ENCODE measurements at places on chromosomes 7 and 10.

- DNase-seq: no peak
Observed at GRCh38 chr10:29790207-29790606, 155.4 kb upstream of the SVIL start.

DNA sequence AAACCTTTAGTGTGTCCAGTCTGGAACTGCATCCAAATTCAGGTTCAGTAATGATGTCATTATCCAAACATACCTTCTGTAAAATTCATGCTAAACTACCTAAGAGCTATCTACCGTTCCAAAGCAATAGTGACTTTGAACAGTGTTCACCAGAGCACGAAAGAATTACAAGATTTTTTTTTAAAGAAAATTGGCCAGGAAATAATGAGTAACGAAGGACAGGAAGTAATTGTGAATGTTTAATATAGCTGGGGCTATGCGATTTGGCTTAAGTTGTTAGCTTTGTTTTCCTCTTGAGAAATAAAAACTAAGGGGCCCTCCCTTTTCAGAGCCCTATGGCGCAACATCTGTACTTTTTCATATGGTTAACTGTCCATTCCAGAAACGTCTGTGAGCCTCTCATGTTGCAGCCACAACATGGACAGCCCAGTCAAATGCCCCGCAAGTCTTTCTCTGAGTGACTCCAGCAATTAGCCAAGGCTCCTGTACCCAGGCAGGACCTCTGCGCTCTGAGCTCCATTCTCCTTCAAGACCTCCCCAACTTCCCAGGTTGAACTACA lies 694 bp upstream of the FAS start:
- no peak for DNase-seq

DNA sequence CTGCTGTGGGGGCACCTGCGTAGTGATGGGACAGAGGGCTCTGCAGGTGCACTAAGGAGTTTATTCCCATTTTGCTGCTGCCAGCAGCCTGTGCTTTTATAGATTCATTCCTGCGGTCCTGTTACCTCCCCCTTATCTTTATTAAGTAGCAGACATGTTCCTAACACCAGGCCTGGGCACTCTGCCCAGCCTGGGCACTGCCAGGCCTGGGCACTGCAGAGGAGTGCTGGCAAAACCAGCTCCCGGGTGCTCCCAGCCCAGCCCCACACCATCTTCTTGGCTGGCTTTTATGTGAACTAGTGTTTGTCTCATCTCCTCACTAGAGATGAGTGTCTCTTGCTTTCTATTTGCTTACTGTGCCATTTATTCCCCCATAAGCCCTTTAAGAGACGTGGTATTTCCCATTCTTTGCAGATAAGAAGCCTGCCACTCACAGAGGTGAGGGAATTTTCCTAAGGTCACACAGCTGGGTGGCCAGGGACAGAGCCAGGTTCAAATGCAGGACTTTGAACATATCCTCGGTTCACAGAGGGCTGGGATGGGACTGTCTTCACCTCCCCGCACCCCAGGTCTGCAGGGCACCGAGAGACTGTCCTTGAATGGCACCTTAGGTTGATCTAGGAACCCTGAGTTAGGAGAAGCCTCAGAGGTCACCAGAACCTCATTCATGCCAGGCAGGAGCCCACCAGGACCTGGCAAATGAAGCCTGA lies 14.6 kb upstream of the DRGX start:
- no peak for DNase-seq

GRCh38 chr7:134084488-134085144 lies 42.5 kb upstream of the LRGUK start:
- DNase-seq: no peak

DNA sequence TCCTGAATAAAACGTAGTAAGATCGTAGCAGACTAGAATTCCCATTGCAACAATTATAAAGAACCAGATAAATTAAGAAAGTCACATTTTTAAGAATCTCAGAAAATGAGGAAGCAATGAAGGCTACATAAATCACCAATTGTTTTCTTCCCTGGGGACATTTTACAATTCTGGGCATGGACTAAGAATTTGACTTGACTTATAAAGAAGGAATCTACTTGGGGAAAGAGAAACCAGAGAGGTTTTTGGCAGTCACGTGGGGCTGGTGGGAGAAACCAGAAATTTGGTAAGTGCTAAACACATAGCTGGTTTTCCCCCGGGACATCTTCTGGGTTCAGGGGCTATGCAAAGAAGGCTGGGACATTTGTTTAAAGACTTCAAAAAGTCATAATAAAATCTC lies 109.8 kb upstream of the IL6 start:
- DNase-seq: no peak

DNA sequence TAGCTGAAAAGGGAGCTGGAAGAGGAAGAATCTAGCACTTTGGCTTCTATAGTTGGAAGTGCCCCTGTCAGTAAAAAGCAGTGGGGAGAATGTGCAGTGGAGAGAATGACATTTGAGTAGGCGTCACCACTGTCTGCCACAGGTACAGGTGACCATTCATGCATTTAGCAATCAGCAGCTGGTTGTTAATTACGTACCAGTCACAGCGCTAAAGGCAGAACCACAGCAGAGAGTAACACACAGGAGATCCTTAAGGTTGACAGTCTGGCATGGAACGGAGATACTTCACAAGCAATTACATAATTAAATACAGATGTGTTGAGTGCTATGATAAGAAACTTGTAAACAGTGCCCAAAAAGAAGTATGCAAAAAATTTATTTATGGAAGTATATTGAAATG lies 24.8 kb downstream of the C10orf67 start:
- DNase-seq: no peak

DNA sequence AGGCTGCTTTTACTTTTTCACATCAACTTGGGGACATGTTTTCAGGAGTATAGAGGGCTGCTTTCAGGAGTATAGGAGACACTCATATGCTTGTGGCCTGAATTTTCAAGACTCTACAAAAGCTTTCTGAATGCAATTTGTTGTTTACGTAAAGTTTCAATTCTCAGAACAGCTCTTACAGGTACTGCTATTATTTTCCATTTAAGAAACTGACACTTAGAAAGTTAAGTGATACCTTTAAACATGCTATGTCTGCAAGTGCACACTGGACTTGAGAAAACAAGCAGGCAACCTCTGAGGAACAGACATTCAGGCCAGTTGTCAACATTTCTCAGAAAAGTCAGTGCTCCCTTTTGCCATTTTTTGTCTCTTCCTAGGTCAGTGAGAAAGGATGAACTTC lies 70.0 kb upstream of the PHYHIPL start:
- DNase-seq: no peak

GRCh38 chr10:21721000-21721665 lies 187.1 kb downstream of the MLLT10 start:
- no peak for DNase-seq

GRCh38 chr10:14723052-14723689 lies 51.5 kb downstream of the FAM107B start:
- peak; percentile 2 for DNase-seq

- DNase-seq: no peak
Observed at GRCh38 chr7:20153567-20153966, 63.6 kb downstream of the MACC1 start.

DNA sequence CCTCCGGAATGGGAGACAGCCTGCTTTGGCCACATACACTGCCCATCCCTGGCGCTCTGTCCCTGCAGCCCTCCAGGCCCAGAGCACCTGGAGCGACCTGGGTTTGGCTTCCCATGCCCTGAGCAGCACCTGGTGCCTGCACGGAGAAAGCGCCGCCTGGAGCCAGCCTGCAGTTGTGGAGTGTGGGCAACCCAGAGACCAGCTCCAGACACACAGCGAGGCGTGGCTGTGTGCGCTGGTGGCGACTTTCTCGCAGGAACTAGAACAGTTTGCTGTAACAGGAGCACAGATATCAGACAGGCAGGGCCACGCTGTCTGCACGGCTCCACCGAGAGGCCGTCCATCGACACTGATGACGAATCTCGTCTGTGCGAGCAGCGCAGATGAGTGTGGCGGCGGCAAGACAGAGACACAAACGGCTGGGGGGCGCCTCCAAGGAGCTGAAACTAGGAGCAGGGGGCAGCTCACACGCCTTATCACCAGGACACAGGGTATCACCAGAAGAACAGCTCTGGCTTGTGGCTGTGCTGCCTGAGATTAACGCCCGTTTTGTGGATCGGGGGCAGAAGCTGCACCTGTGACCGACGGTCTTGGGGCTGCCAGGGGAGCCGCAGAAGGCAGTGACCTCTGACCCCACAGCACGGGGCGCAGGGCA lies 275.3 kb downstream of the DNAJB6 start:
- DNase-seq: no peak

DNA sequence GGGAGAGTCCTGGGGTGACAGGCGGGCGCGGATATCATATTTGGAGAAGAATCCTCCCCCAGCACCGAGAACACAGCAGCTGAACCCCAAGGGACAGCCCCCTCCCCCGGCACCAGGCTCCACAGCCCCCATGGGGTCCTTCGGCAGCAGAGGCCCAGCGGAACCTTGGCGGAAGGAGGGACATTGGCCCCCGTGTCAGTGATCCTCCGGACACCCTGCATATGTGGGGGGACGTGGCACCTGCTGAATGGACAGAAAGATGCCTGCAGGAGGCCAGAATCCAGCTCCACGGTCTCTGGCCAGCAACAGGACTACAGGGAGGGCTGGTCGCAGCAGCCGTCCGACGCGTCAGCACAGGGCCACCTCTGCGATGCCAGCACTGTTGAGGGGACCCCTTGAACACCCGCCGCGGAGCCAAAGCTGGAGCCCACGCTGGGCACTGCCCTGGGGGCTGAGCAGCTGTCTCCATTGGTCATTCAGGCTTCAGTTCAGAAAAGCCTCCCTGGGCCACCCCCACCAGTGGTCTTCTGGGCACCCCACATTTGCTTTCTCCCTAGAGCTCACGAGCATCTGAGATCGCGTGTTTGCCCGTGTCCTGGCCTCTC lies 240.1 kb downstream of the ELFN1 start:
- no peak for DNase-seq

DNA sequence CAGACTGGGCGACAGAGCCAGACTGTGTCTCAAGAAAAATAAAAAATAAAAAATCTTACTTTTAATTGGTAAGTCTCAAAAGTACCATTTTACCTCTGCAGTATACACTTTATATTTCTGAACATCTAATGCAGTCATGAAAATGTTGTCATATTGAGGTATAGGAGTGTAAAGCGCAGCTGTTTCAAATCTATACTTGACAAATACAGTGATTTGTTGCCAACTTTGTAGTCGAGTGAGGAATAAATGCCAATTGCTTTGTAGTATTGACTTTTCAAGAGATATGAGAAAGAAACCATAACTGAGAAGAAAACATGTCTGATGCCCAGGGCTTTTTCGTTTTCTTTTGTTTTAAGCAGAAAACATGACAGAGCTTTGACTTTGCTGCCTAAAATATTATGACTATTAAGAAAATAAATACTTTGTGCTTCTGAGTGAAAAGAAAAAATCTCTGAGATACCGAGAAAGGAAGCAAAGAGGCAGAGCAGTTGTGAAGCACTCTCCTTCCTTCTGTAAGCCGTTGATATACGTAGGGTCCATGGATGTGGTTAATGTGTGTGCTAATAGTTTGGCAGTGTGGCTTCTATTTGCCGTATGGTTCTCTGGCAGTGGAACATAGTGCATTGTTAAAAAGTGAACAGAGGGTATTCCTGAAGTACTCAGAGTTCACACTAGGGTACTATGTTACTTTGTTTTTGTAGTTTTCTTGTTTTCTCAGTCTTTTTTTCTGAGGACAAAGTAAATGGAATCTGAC lies 38.2 kb downstream of the AVL9 start:
- DNase-seq: no peak

- no peak for DNase-seq
Observed at GRCh38 chr7:95700917-95701316, 71.4 kb upstream of the DYNC1I1 start.

GRCh38 chr10:103072891-103073290 lies 120.2 kb downstream of the NT5C2 start:
- no peak for DNase-seq

DNA sequence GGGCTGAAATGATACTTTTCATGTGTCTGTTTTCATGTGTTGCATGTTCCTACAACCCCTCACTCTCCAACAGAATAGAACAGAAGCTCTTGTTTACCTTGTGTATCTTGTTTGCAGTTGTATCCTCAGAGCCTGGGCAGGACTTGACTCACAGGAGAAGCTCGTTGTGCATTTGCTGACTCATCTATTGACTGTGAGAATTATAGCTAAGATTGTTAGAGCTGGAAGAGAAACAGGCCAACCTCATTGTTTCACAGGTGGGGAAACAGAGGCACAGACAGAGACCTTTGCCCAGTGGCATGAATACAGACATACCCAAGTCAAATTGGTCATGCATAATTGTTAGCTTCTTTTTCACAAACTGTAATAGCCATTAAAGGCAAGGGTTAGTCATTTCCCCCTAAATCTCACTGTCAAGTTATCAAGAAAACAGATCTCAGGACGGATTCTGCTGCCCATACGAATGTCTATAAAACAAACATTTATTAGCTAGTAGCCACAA lies 4.6 kb upstream of the TSPAN15 start:
- no peak for DNase-seq

GRCh38 chr10:16231734-16232435 lies 204.9 kb upstream of the PTER start:
- DNase-seq: no peak

DNA sequence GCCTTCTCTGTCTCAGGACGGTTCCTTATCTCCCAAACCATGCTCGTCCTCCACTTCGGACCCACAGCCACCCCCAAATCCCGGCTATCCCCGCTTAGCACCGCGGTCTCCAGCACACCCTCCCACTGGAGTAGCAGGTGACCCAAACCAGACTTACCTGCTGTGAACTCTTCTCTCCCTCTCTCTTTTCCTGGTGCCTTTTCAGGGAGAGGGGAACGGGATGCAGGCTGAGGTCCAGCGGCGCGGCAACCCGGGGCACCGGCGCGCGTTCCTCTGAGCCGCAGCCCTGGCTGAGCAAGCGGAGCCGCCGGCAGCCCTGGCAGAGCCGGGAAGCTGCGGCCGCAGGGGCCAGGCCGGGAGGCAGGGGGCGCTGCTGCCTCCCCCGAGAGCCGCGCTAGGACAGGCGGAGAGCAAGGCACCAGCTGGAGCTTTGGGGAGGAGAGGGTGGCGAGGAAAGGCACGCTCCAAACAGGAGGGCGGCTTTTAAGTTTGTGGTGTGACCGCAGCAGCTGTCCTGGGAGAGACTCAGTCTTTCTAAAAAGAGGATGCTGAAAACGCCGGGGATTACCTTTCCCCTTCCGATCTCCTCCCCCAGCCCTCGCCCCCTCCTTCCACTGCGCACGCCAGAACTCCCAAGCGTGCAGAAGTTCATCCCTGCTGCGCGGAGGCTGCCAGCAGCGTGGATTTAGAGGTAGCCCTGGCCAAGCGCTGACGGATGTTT lies at the start of gene SEMA3D:
SEMA3D (minus strand) TSS at position 536 of the 721 bp plus-strand sequence. CDS start 65,165 bp downstream, outside the sequence.
- DNase-seq: no peak

All from activated T-helper 9 cell treated with anti-CD3 and anti-CD28 coated beads, Interleukin-2, amount 50 U/mL, for 16 hours (primary cell).